ENCODE measurements at places on chromosomes 13 and 19.

GRCh38 chr13:25432691-25433090, 60.9 kb downstream of the ATP8A2 start:
- DNase-seq: no peak

GRCh38 chr19:19105365-19106055, 32.8 kb downstream of the TMEM161A start:
- DNase-seq: peak; percentile 47

DNA sequence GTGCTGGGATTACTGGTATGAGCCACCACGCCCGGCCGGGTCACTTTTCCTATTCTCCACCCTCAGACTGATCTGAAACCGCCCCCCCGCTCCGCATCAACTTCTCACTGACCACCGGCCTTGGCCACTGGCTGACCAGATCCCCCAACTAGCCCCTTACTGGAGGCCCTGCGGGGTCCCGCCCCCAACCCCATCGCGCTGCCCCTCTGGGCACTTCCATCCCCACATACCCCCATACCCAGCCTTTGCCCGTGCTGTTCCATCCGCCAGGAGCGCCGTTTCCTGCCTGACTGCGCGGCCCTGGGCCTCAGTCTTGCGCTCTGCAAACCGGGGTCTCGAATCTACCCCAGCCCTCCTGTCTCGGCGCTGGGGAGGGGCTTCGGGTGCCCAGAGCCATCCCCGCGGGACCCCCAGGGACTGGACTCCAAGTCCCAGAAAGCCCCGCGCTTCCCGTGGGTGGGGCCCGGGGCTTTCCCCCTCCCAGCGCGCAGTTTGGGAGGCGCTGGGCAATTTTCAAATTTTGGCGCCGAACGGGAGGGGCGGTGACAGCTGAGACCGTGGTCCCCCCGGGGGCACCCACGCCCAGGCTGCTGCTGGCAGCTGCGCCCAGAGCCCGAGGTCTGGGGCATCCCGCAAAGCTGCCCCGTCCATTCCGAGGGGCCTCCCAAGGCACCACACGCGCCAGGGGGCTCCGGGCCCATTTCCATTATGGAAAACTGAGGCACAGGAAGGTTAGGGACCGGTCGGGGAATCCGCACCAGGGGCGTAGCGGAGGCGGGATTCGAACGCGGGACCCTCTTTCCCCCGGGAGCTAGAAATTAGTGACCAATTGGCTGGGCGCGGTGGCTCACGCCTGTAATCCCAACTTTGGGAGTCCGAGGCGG, 5.2 kb upstream of the LMNB2 start:
- DNase-seq: peak; percentile 70

DNA sequence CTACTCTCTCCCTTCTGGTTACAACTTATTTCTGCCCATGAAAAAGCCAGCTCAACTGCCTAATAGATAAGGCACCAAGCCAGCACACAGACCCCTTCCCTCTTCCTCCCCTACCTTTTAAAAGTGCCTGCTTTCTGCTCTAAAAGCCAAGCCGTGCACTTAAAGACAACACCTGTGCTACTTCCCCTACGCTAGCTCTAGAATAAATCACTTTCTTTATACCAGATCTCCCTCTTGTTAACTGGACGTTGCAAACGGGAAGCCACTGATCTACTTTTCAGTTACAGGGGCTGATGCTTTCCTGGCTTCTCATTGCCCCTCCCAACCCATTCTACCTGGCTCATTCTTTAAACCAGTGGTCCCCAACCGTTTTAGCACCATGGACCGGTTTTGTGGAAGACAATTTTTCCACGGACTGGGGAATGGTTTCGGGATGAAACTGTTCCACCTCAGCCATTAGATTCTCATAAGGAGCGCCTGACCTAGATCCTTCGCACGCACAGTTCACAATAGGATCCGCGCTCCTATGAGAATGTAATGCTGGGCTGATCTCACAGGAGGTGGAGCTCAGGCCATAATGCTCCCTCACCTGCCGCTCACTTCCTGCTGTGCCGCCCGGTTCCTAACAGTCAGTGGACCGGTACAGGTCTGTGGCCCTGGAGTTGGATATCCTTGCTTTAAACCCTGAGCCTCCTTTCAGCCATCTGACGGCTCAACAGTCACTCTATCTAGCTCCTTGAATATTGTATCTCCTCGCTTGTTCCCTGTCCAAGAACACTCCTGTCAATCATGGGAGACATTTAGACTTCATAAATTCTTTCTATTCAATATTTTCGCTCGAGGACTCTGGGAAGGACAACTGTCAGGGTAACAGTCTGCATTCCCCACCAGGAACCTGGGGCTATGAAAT, 841 bp upstream of the ZNF223 start:
- peak; percentile 72 for DNase-seq

DNA sequence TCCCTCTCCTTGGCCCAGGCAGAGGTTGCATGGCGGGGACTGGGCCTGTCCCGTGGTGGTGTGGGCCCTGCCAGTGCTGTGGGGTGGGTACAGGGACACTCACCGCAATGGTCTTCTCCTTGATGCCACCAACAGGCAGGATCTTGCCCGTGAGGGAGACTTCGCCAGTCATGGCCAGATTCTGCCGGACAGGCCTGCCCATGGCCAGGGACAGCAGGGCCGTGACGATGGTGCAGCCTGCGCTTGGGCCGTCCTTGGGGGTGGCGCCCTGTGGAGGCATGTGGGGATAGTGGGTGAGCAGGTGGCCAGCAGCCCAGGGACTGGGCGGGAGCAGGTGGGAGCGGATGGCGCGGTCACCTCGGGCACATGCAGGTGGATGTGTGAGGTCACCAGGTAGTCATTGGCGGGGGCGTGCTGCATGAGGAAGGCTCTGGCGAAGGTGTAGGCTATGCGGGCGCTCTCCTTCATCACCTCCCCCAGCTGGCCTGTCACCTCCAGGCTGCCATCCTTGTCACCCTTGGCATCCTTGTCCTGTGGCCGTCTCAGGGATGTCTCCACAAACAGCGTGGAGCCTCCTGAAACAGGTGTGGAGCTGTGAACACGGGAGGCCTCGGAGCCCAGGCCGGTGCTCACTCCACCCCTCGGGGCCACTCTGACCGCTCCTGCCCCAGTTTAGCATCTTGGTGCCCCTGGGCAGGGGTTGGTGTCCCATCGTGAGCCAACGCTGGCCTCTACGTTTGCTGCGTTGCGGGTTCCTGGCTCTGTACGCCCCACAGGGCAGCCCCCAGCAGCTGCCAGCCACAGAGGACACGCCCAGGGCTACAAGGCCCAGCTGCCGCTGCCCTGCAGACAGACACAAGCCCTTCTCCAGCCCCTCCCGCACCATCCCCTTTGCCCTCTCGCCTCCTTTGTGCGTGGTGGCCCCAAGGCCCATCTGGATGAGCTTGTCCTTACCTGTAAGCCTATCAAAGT, 3.4 kb downstream of the RPL36 start:
- DNase-seq: no peak

GRCh38 chr19:29364224-29364726, 151.3 kb upstream of the UQCRFS1 start:
- DNase-seq: no peak

DNA sequence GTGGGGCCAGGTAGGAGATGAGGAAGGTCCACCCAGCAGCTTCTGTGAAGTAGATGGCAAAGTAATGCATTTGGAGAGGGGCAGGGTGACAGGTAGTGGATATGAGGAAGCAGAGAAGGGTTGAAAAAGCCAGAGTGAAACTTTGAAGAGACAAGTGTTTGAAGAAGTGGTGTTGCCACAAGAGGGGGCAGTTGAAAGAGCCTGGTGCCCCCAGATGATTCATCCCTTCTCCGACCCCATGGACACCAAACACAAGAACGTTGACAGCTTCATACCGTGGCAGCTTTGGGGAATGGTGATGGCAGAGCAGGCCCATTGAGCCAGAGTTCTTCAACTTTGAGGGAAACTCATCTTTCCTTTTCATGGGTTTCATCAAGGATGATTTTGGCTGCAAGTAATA, 19.9 kb downstream of the IFNL3 start:
- DNase-seq: no peak

- no peak for DNase-seq
These were observed 1120.3 kb upstream of the PRR20A start for GRCh38 chr13:56020425-56020824.

DNA sequence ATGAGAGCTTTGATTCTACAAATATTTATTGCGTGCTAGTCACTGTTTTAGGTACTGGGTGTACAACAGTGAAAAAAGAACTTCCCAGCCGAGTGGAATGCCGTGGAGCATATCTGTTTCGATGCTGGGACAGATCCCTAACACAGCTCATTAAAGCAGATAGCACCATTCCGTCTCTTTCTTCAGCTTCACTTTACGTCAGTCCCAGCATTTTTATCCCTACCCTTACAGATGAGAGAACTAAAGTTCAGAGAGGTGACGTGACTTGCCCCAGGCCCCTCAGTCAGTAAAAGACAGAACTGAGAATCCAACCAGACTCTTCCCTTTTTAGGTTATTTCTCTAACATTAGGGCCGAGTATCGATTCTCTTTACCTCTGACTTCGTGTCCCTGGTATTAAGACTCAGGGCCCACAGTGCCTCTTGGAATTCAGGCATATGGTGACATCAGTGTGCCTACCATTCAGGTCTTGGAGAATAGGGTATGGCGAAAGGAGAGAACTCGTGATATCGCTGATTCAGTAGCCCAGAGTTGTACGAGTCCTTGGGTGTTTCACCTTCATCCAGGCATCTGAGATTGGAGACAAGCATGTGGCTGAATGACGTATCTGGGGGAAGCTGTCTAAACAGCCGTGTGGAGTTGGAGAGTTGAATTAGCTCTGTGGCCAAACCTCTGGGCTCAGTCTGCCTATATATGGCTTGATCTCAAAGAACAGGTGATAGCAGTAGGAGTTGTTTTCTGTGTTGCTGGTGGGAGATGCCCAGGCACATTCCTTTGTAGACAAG, 27.1 kb downstream of the ACTN4 start:
- no peak for DNase-seq

GRCh38 chr13:21675095-21675991, 4.5 kb downstream of the FGF9 start:
- no peak for DNase-seq

DNA sequence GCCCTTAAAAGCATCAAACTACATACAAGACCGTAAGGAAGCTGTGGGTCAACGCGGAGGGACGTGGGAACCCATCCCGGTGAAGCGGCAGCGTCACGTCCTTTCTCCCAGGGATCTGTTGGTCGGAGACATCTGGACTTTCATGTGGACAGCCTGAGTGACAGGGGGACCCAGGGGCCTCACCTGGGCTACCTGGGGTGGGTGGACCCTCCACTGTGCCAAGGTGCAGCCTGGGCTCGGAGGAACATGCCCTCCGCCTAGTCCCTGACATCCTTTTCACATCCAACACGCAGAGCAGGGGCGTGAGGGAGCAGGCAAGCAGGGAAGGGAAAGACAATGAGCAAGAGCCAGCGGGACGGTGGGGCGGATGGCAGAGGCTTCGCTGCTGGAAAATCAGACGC, 13.8 kb upstream of the GARIN5A start:
- DNase-seq: no peak

DNA sequence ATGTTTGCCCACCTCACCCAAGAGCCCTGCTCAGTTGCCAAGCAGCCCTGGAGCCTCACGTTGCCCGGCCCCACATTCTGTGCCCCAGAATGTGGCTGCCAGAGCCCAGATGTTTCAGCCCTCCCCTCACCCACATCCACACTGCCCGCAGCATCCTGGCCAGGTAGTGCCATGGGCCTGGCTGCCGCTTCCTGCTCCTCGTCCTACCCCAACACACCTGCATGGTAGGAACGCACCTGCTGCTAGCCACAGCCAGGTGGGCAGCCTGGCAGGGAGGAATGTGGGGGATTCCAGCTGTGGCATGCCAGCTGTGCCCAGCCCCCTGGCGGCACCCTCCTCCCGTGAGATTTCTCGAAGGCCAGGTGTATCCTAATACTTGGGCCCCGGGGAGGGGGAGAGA, 7.5 kb upstream of the NFIX start:
- no peak for DNase-seq

DNA sequence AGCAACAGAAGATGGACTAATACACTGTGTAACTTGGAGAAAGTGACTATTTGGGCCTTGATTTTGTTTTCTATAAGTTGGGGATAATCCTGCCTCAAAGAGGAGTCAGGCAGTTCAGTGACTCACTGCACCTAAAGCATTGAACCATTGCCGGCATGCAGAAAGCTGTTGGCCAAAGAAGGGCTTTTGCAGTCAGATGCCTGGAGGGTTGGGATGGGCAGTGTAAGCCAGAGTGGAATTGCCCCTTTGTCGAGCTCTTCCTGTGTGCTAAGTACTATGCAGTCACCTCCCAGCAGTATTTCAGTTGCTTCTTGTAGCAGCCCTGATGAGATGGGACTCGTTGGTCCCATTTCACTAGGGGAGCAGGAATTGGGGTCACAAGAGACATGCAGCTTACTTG, 11.1 kb downstream of the ZNF473 start:
- DNase-seq: no peak

DNA sequence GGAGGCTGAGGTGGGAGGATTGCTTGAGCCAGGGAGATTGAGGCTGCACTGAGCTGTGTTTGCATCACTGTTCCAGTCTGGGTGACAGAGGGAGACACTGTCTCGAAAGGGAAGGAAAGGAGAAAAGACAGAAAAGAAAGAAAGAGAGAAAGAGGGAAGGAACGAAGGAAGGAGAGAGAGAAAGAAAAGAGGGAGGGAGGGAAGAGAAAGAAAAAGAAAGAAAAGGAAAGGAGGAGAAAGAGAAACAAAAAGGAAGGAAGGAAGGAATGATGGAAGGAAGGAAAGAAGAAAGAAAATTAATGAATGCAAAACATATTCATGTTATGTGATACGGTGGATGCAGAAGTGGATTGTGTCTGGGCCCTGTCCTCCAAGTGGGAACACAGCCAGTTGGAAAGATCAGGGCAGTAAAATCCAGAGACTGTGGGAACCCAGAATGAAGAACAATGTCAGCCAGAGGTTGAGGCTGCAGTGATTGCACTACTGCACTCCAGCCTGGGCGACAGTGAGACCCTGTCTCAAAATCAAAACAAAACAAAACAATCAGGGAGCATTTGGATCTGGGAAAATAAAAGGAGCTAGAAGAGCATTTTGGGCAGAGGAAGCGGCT, 6.2 kb downstream of the PHLDB3 start:
- no peak for DNase-seq

DNA sequence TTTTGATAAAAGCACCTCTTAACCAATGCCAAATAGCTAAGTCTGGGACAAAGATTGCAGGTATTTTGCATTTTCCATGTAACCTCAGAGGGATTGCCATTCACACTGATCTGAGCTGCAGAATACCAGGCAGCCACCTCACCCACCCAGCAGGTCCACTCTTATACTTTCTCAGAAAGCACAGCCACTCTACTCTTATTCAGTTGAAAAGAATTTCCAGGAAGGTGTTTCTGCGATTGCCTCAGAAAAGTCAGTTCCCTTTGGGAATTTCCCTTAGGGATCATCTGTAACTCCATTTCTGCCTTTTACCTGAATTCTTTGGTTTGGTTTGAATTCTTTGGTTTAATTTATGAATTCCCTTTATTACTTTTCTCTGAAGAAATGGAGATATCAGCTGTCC, 904 bp upstream of the ALOX5AP start:
- no peak for DNase-seq
